ENCODE measurements at places on chromosomes 6 and 20.

GRCh38 chr6:16334671-16335070 is 96.3 kb downstream of the GMPR start:
- no peak for DNase-seq

- DNase-seq = no peak
These were observed 352.9 kb downstream of the ESR1 start for GRCh38 chr6:152160346-152160745.

- no peak for DNase-seq
These were observed 232.4 kb downstream of the FOXA2 start for GRCh38 chr20:22352019-22352418.

GRCh38 chr20:10788055-10788454 is 114.3 kb upstream of the JAG1 start:
- no peak for DNase-seq
